ENCODE measurements at places on chromosomes 7 and 10. TPM values are rescaled to one million over a fixed set of nuclear protein-coding genes. Genes with fewer than 3 reads are reported as not detected.

AVL9 gene
- 44.6 TPM for total RNA-seq

TUBB8 gene
- not detected for total RNA-seq

SPDYE11 gene
- total RNA-seq, result not detected

TTYH3 gene
- 35.6 TPM for total RNA-seq

KIAA1549 gene
- 0.77 TPM for total RNA-seq

ZNF365 gene
- total RNA-seq, result not detected

MGAM2 gene
- total RNA-seq, result not detected

STRIP2 gene
- 86.6 TPM for total RNA-seq

Data from activated CD4-positive, alpha-beta T cell treated with anti-CD3 and anti-CD28 coated beads, Interleukin-2, amount 10 ng/mL, durations not matched to agents 24 days and 14 days (primary cell).